ENCODE measurements at places on chromosomes 4 and X. TPM values are rescaled to one million over a fixed set of nuclear protein-coding genes. Genes with fewer than 3 reads are reported as not detected.
A peak's percentile ranks its signal among the peaks of the same experiment; 100 is the strongest.

- no peaks in the 10 kb centered on the region for H3K36me3 ChIP-seq
- DNase-seq = no peak
- no peaks in the 10 kb centered on the region for H3K4me1 ChIP-seq
- H3K27me3 ChIP-seq = no peaks in the 10 kb centered on the region
- no peak overlapping the region for H3K4me3 ChIP-seq
- no peak overlapping the region for H3K27ac ChIP-seq
Observed at GRCh38 chrX:31384471-31384870, 312.6 kb upstream of the FTHL17 start.

DNA sequence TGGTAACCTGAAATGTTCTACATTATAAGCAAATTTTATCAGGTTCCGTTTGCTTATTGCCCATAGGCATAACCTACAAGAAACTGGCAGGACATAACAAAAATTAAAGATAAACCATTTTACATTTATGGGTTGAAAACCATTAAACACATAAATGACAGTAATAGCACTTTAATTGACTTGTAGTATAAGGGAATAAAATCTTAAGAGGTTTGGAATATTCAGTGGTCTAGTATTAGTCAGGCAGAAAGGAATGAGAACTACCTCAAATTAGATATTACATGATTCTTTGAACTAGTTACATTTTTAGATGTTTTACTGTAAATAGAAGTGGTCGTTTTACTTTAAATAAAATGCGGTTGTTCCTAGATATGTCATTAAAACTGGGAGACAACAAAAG is 111.9 kb downstream of the ADAMTS3 start:
- H3K4me1 ChIP-seq = no peaks in the 10 kb centered on the region
- no peak for DNase-seq
- H3K27ac ChIP-seq = no peak overlapping the region
- no peaks in the 10 kb centered on the region for H3K27me3 ChIP-seq
- no peak overlapping the region for H3K4me3 ChIP-seq
- H3K36me3 ChIP-seq = no peaks in the 10 kb centered on the region

DNA sequence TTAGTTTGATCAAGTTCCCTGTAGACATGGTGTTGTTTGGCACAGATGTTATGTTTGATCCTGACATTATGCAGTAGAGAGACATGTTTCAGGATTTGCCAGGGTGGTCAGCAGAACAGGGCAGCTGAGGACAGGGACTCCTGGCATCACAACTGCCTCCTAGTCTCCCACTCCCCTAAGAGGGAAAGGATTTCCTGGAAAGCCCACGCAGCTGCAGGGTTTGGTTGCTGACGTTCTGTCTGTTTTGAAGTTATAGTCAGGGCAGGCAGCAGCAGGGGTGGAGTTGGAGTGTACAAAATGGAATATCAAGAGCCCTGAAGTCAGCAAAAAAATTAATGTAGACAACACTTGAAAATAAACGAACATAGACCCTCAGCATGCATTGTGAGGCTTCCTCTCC is 125.4 kb downstream of the CPE start:
- no peak for DNase-seq
- H3K4me1 ChIP-seq = no peaks in the 10 kb centered on the region
- no peak overlapping the region for H3K27ac ChIP-seq
- H3K36me3 ChIP-seq = no peaks in the 10 kb centered on the region
- H3K27me3 ChIP-seq = no peaks in the 10 kb centered on the region

- peak overlapping the region; percentile 74 for H3K4me3 ChIP-seq
- peaks cover 35% of the 10 kb centered on the region for H3K27me3 ChIP-seq
- peaks cover 14% of the 10 kb centered on the region for H3K4me1 ChIP-seq
- no peaks in the 10 kb centered on the region for H3K36me3 ChIP-seq
- DNase-seq = peak; percentile 88
Observed at GRCh38 chr4:52751487-52751911, 274 bp upstream of the ERVMER34-1 start.

DNA sequence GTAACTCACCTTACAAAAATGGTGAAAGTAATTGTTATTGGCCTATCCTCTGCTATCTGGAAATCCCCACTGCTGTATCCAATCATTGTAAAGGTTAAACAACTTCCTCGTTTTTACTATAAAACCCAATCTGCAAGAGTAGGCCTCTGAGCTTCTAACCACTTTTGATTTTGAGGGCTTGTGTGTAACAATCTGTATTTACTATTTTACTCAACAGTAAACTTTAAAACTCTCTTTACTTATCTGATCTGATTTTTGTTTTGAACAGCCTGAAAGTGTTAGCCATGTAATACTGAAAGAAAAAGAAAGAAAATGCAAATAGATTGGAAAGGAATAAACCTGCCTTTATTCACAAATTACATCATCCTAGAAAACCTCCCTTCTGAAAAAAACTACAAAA is 63.1 kb downstream of the SLC10A7 start:
- no peaks in the 10 kb centered on the region for H3K4me1 ChIP-seq
- no peak for DNase-seq
- no peak overlapping the region for H3K27ac ChIP-seq
- H3K27me3 ChIP-seq = no peaks in the 10 kb centered on the region
- no peak overlapping the region for H3K4me3 ChIP-seq

GRCh38 chr4:13983189-13983790 is 355.8 kb upstream of the BOD1L1 start:
- no peak overlapping the region for H3K4me3 ChIP-seq
- no peak for DNase-seq
- no peaks in the 10 kb centered on the region for H3K36me3 ChIP-seq
- H3K27ac ChIP-seq = no peak overlapping the region
- H3K27me3 ChIP-seq = no peaks in the 10 kb centered on the region

DNA sequence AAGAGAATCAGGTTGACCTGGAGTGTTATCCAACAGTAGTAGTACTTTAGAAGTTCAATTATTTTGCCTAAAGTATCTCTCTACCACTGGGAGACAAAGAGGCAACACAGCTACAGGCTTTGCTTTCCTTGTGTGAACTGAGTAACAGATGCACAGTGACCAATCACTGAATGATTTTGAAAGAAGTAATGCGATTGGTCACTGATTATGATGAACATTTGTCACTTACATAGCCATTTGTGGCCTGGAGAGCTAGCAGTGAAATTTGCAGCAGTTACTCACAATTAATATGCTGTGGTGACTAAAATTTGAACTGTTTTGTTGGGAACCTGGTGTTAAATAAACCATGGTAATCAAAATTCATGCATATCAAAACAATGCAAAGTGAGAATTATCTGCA is 508.7 kb upstream of the DIPK2B start:
- no peak for DNase-seq
- H3K4me3 ChIP-seq = no peak overlapping the region
- H3K27me3 ChIP-seq = no peaks in the 10 kb centered on the region
- no peaks in the 10 kb centered on the region for H3K36me3 ChIP-seq
- H3K4me1 ChIP-seq = no peaks in the 10 kb centered on the region

DNA sequence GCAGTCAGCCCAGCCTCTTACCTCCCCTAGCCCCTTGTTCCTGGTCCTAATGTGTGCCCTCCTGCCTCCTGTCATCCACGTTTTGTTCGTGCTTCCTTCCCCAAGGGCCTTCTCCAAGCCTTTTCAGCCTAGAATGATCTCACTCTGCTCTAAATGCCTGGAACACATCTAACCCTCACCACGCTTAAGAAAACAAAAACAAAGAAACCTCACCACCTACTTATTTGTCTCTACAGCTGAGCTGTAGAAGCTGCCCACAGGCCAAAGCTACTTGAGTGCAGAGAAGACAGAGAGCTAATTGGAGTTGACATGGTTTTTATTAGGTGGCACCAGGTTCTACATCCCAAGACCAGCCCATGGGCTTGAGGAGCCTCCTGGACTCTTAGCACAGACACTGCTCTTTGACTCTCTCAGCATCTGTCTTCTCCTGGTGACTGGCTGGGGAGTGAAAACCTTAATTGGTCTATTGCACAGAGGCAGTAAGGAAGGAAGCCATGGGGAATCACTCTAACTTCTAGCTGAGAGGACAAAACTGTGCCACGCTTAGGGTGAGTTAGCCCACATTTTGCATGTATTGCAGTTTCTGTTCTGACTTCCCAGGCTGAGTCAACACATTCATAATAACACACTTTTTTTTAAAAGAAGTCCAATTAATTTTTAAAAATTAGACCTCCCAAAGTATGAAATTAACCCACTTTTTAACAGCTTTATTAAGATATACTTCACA is 52.3 kb upstream of the PDK3 start:
- no peak overlapping the region for H3K27ac ChIP-seq
- no peak for DNase-seq
- H3K36me3 ChIP-seq = no peaks in the 10 kb centered on the region
- H3K27me3 ChIP-seq = peaks cover 10% of the 10 kb centered on the region
- no peaks in the 10 kb centered on the region for H3K4me1 ChIP-seq

GRCh38 chrX:137545711-137546651 is 19.9 kb upstream of the ZIC3 start:
- H3K4me1 ChIP-seq = no peaks in the 10 kb centered on the region
- H3K27me3 ChIP-seq = peaks cover 65% of the 10 kb centered on the region
- no peak overlapping the region for H3K4me3 ChIP-seq
- no peak overlapping the region for H3K27ac ChIP-seq
- no peaks in the 10 kb centered on the region for H3K36me3 ChIP-seq

GRCh38 chr4:139655116-139655515 is 10.5 kb upstream of the MGST2 start:
- no peaks in the 10 kb centered on the region for H3K36me3 ChIP-seq
- H3K4me1 ChIP-seq = peaks cover 21% of the 10 kb centered on the region
- H3K27me3 ChIP-seq = no peaks in the 10 kb centered on the region
- H3K4me3 ChIP-seq = no peak overlapping the region
- H3K27ac ChIP-seq = no peak overlapping the region
- peak; percentile 69 for DNase-seq

- H3K36me3 ChIP-seq = no peaks in the 10 kb centered on the region
- H3K27me3 ChIP-seq = no peaks in the 10 kb centered on the region
- peak; percentile 25 for DNase-seq
- no peak overlapping the region for H3K27ac ChIP-seq
- no peak overlapping the region for H3K4me3 ChIP-seq
Observed at GRCh38 chr4:184911310-184911709, 85.5 kb upstream of the ACSL1 start.

- no peaks in the 10 kb centered on the region for H3K27me3 ChIP-seq
- H3K36me3 ChIP-seq = no peaks in the 10 kb centered on the region
- no peak overlapping the region for H3K27ac ChIP-seq
- H3K4me3 ChIP-seq = no peak overlapping the region
- no peaks in the 10 kb centered on the region for H3K4me1 ChIP-seq
- DNase-seq = no peak
Observed at GRCh38 chr4:158285429-158286216, 75.3 kb downstream of the TMEM144 start.

DNA sequence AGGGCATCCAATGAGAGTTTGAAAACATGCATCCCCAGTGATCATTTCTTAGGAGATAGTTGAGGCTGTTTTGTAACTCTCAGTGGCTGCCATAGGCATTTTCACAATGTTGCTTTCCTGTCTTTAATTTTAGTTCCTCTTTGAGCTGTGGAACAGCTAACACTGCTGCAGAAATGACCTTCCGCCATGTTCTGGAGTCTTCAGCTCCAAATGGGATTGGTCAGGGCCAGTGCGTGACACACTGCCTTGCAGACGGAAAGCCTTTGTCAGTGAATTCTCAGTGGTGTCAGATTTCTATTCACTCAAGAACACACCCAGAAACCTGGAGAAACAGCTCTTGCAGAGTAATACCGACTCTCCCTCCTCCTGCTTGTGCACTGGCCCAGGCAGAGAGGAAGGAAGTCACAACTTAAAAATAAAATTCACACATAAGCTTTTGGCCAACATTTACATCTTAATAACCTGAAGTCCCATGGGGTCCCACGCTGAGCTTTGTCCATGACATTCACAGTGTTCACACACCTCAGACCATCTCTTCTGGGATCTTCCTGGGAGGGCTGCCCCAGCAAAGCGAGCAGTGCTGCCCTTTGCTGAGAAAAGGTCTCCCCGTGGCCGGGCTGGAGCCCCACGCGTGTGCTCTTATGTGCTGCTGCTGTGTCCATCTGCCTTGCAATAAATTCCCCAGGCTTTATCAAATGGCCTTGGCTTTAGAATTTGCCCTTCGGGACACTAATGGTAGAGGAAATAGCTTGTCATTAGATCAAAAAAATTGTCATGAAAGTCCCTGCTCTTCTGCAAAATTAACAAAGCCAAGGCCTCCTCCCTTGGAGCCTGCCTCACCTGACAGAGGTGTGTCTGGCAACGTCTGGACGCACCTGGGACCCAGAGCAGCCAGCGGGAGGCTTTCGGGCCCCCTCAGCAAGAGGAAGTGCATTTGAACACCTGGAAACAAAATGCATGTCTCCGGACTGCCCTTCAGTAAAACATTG is 126.8 kb downstream of the IRF2 start:
- peaks cover 31% of the 10 kb centered on the region for H3K4me1 ChIP-seq
- no peaks in the 10 kb centered on the region for H3K36me3 ChIP-seq
- H3K27me3 ChIP-seq = no peaks in the 10 kb centered on the region
- peak; percentile 94 for DNase-seq
- no peak overlapping the region for H3K4me3 ChIP-seq

DNA sequence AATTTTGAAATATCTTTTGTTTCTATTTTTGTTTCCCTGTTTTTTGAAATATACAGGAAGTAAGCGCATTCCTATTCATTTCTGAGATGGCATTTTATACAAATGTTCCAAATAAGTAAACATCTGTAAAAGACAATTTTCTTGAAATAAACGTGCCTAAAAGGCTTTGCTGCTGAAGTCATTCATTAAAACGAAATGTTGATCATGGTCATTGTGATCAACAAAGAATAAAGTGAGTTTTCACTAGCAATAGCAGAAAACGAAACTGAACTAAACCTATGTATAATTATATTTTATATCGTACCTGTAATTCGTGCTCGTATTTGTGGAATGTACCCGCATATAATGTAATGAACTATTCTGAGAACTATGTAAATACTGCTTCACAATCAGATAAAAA is 221.2 kb downstream of the MGST2 start:
- peak overlapping the region; percentile 22 for H3K27ac ChIP-seq
- H3K4me3 ChIP-seq = peak overlapping the region; percentile 6
- H3K27me3 ChIP-seq = no peaks in the 10 kb centered on the region
- DNase-seq = no peak
- peaks cover 8% of the 10 kb centered on the region for H3K36me3 ChIP-seq

The HMGN5 gene
- 1.2 TPM for total RNA-seq

The CITED1 gene
- total RNA-seq = 1.7 TPM

The TMPRSS11F gene
- total RNA-seq = not detected

The RHOXF1 gene
- not detected for total RNA-seq

The ACOX3 gene
- total RNA-seq = 27.7 TPM

The GJB1 gene
- not detected for total RNA-seq
